Anterior cingulate cortex (tissue), 58 donors: ENCODE measurements at places on chromosomes 16 and 17.

GRCh38 chr17:45132572-45133463 lies 503 bp upstream of the PLCD3 start:
- peak; percentile 59 for DNase-seq

GRCh38 chr16:10226141-10226986 lies 44.1 kb upstream of the GRIN2A start:
- DNase-seq, result no peak

DNA sequence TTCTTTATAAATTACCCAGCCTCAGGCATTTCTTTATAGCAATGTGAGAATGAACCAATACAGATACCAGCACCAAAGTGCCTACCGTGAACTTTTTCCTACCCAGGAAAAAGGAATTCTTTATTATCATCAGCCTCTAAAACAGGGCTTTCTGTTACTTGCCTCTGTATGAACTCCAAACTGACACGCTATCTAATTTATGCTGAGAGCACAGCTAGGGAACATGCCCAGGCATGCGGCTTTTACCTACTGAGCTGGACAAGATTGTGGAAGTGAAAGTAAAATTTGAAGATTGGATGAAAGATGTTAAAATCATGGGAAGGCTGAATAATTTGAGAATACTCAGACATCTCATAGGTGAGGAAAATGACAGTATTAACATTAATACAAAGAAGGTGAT lies 24.4 kb upstream of the ADCY9 start:
- DNase-seq, result no peak

- DNase-seq, result peak; percentile 48
These were observed 17.9 kb downstream of the UTP4 start for GRCh38 chr16:69150146-69150865.

GRCh38 chr16:7689234-7689633 lies 356.6 kb downstream of the RBFOX1 start:
- no peak for DNase-seq

DNA sequence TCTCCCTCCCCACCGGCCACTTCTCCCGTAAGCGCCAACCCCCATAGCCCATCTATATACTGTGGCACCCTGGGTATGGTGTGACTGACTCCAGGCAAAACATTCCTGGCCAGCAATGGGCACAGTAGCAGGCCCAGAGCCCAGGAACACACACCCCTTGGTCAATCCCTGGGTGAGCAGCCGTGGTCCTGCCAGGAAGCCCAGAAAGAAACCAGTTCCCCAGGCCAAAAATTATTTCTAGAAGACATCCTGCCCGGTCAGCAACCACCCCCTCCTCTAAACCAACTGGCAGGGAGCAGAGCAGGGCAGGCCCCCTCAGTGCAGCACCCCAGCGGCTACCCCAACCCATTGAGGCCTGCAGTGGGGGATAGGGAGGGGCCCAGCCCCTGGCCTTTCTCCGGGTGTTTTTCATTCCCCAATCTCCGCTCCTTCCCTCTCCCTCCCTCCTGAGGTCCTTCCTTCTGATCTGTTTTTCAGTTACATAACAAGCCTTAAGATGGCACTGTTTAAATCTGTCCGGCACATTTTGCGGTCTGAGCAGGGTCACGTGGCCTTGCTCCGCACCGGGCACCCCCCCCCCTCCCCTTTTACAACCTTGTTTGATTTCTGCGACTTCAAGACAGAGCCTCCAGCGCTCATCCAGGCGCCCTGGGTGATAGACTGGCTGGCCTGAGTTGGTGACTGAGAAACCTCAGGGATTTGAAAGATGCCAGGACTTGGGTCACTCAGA lies 2.0 kb downstream of the NPTX1 start:
- peak; percentile 16 for DNase-seq

- no peak for DNase-seq
These were observed 231.9 kb upstream of the COX10 start for GRCh38 chr17:13837417-13837816.

GRCh38 chr16:78829280-78829679 lies 729.8 kb downstream of the WWOX start:
- DNase-seq, result no peak

DNA sequence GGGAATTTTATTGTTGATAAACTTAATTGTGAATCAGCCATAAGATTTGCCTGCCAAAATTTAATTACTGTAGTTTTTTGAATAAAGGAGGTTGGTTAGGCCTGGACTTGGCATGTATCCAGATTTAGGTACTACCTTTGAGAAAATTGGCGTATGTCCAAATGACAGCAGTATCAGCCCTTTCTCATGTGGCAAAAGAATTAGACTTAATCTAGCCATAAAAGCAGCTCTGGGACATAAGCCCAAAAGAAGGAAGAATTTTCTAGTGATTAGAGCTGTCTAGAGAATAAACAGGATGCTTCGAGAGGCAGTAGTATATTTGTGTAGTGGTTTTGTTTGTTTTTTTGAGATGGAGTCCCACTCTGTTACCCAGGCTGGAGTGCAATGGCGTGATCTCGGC lies 27.7 kb downstream of the PPM1E start:
- no peak for DNase-seq

- no peak for DNase-seq
These were observed 8.0 kb upstream of the VAT1L start for GRCh38 chr16:77780378-77780837.

GRCh38 chr17:66437476-66438026 lies 135.1 kb downstream of the PRKCA start:
- DNase-seq, result no peak

GRCh38 chr16:2494616-2495015 lies 19.1 kb upstream of the ATP6V0C start:
- DNase-seq, result no peak

GRCh38 chr16:71537643-71538042 lies 11.4 kb downstream of the CHST4 start:
- DNase-seq, result no peak

DNA sequence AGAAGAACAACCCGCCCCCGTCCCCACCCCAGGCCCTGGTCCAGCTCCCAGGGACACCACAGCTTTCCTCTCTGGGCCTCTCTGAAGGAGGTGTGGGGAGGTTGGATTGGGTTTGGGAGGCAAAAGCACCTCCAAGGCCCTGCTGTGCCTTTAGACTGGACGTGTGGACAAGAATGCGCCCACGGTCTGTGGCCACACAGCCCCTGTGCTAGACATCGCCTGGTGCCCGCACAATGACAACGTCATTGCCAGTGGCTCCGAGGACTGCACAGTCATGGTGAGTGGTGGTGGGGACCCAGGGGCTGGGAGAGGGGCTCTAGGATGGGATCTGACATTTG lies 3.0 kb downstream of the CORO1A start:
- DNase-seq, result no peak

GRCh38 chr17:78140169-78141051 lies 5.8 kb upstream of the C17orf99 start:
- DNase-seq, result peak; percentile 23

GRCh38 chr17:30605027-30605426 lies 127.8 kb downstream of the GOSR1 start:
- no peak for DNase-seq

GRCh38 chr17:77442976-77443747 lies 302.4 kb downstream of the SEC14L1 start:
- DNase-seq, result no peak

GRCh38 chr16:57711993-57712392 lies 17.4 kb downstream of the DRC7 start:
- no peak for DNase-seq

- no peak for DNase-seq
These were observed 20.6 kb downstream of the B9D1 start for GRCh38 chr17:19341641-19342610.

DNA sequence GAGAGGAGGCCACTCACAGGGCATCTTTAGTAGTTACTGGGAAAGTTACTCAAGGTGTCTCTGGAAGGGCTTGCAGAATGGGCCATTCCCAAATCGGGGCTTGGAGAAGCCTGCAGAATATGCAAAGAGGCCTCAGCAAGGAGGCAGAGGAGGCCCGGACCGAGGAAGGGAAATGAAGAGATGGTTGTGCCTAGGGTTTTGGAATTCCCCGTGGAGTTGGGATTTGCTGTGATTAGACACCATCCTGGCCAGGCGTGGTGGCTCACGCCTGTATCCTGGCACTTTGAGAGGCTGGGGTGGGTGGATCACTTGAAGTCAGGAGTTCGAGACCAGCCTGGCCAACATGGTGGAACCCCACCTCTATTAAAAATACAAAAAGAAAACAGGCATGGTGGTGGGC lies 193.0 kb downstream of the IRF8 start:
- no peak for DNase-seq

DNA sequence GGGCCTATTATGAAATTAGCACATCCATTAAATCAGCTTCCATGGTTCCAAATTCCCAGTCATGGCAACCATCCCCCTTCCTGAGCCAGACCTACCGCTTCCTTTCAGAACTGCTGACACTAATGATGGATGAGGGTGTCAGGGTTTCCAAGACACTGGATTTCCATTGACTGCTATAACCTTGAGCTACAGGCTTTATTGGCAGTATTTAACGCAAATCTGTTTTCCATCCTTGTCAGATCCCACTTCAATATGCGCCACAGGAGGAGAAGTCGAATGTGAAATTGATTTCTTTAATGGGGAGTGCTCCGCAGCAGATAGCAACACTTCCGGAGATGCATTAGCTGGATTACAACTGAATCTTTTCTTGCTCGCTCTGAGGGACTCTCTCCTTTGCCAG lies 197.1 kb downstream of the HS3ST4 start:
- DNase-seq, result no peak

DNA sequence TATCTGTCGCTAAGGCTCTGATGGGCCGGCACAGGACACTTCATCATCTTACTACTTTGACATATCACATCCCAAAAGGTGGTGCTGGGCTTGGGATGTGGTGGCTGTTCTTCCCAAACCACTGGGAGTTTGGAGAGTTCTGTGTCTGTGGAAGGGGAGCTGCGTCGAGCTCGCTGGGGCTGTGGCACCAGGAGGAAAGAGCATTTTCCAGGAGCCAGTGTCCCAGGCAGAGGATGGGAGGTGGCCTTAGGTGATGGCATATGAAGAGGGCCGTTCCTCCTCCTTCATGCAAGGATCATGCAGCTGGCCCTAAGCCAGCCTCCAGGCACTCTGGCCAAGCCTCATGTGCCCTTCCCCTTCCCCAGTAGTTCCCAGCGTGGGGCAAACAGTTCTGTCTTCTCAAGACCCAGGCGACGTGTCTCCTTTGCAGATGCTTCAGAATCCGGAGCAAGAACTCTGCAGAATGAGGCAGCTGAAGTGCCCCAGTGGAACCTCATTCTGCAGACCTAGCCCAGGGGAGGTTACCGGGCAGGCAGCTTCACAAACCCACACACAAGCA lies 89.4 kb upstream of the TNRC6C start:
- DNase-seq, result no peak

DNA sequence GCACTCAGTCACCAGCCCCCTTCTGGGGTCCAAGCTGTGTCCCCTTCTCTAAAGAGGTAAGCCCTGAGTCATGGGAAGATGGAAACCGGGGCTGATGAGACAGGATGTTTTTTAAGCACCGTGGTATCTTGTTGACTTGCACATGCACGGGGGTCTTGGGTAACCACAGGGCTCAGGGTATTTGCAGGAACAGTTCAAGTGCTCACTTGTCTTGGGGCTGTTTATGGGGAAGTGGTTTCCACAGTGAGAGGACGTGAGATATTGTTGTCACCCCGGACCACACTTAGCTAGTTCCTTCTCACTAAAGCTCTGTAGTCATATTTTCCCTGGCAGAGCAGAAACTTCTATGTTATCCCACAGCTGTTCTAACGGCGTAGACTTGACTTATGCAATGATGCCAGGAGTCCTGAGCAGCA lies 7.7 kb downstream of the CCL3L1 start:
- DNase-seq, result no peak

- DNase-seq, result no peak
These were observed 175.3 kb upstream of the FAM20A start for GRCh38 chr17:68776451-68776850.

DNA sequence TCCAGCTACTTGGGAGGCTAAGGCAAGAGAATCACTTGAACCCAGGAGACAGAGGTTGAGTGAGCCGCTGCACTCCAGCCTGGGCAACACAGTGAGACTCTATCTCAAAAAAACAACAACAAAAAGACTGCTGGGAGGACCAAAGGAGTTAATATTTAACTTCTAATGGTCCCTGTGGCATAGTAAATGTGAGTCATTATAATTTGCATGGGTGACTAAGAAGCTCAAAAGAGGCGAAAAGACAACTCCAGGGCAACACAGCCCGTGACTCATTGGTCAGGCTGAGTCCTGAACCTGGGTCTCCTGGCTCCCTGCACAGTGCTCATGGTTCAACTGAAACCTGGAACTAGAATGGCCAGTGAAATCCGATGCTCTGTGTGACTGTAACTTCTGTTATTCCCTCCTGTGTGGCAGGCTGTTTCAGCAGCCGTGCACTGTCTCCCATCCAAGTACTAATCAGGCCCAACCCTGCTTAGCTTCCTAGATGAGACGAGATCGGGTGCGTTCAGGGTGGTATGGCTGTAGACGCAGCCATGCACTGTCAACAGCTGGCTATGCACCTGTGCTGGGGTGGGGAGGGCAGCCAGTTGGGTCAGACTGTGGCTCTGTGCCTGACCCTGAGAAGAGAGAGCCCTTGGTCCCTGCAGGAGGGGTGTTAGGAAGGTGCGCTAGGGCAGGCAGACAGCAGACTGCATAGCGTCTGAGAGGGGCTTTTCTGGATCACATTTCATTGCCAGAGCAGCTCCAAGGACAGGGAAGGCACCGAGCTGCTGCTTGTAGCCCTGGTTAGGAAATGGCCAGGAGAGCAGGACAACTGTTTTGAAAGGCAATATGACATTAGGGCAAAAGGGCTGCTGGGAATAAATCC lies 14.5 kb upstream of the GPRC5C start:
- no peak for DNase-seq

DNA sequence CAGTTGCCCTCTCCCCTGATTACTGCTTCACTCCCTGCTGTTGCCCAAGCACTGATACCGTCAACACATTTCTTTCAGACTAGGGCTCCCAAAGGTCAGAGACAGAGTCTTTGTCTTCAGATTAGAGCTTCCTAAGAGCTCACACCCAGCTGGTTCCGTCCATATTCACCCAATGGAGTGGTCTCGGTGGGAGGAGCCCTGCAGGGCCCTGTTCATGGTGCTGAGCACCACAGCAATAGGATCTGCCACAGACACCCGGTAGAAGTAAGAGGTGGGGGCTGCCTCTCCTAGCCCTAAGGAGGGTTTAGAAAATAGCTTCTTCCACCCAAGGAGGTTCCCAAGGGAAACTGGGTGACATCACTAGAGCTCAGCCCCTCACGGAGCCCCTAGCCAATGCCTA lies 128.3 kb downstream of the CCDC144A start:
- no peak for DNase-seq

DNA sequence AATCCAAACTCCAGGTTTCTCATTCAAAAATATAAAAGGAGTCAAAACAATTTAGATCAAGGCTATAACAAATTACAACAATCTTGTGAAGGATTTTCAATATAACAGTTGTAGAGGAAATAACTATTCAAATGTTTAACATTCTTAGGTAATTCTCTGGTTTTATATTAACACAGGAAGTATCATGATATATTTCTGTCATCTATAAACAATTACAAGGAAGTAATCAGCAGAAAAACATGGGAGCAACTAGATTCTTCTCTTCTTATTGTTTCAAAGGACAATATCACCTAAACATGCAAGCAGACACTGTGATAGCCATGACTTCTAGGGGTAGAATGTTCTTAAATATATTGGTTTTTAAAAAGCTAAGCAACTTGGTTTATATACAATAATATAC lies 49.9 kb downstream of the FBXL20 start:
- no peak for DNase-seq
